Stimulated activated CD8-positive, alpha-beta memory T cell treated with anti-CD3 and anti-CD28 coated beads, Interleukin-15, amount 100 ng/mL, for 4 hours (primary cell): ENCODE measurements at places on chromosomes 7 and 10.

GRCh38 chr7:23106823-23107663 lies 1.5 kb downstream of the KLHL7 start:
- no peak for DNase-seq

DNA sequence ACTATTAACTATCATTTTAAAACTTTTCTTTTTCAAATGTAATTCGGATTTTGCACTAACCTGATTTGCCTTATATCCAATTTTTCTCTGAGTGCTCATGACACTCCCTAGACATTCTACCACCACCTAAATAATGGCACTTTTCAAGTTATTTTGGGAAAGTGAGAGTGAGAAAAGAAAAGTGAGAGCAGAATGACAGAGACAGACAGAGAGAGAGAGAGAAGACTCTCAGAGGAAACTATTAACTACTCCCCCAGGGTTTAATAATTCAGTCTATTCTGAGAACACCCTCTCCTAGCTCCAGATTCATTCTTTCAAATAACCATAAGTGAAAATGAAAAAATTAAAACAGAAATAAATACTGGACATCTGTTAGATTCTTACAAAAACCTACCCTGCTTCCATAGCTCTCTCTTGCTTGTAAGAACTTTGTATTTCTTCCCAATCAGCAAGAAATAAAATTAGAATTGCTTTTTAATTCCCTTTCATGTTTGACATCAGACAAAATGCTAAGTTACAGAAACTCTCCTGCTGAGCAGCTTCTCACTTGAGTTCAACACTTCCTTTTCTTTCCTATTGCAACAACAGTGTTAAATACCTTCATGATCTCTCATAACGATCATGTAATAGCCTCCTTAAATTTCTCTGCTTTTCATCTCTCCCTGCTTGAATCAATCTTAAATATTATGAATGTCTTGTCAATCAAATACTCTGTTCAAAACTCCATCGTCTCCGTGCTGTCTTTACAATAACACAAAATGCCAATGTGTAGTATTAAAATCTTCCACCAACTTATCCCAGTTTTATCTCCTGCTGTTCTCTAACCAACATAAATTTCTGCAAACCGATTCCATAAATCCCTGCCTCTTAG lies 191.7 kb downstream of the SEMA3E start:
- DNase-seq = no peak

DNA sequence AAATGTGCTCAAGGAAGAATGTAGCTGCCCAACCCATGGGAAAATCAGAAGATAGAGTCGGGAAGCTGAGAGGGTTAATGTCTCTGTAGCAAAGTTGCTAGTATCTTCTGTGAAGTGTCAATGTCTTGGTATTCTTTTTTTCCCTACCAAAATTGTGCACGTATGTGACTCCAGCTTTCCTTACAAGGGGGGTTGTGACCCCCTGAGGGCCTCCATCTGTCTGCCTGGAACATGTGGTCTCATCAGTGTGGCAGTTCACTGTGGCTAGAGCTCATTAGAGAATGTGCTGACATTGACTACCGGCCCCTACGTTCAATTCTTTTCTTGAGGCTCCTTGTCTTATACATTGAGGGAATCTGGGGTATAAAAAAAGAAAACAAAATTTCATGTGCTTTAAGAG lies 725.2 kb upstream of the CELF2 start:
- DNase-seq = no peak

DNA sequence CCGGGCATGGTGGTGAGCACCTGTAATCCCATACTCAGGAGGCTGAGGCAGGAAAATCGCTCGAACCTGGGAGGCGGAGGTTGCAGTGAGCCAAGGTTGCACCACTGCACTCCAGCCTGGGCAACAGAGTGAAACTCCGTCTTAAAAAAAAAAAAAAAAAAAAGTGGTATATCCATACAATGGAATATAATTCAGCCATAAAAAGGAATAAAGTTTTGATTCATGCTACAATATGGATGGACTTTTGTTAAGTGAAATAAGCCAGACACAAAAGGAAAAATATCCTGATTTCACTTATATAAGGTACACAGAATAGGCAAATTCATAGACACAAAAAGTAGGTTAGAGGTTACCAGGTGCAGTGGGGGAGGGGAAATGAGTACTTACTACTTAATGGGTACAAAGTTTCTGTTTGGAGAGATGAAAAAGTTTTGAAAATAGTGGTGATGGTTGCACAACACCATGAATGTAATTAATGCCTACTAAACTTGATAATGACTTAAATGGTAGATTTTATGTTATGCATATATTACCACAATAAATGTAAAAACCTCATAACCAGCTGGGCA lies 53.9 kb downstream of the FGFR2 start:
- DNase-seq = no peak
